Cortex of kidney (tissue), 1 donor: ENCODE measurements at places on chromosomes 3 and 15.

DNA sequence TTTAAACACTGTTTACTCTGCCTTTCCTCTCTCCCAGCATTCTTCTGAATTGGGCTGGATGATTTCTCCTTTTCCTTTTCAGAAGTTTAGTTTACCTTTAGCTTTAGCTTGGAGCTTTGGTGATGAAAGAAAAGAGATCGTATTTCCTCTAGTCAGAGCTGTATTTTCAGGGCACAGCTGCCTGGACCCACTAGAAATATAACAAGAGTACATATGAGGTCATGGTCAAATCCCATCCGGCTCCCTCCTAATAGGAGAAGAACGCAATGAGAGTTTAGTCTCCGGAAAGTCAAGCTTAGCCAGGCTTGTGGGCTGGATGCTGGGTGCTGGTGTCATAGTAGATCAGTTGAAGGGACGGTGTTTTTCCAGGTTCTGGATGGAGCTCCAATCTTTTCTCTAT lies 177.1 kb upstream of the PFN2 start:
- no peak for DNase-seq

DNA sequence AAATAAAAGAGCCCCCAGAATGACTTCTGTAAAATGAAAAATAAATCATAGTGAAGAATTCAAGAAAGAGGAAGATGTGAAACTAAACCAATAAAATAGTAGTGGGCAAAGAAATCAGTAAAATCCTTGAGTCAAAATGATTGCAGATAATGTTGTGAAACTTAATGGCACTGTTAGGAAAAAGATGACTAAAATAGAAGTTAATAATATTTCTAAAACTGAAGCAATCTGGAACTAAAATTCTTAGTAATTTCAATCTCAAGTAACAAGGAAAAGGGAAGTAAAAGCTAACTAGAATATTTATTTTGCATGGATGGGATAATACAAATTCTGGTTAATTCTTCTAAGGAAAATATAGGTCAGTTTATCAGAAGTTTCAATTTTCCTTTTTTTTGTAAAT lies 84.6 kb downstream of the TMCO5A start:
- no peak for DNase-seq

DNA sequence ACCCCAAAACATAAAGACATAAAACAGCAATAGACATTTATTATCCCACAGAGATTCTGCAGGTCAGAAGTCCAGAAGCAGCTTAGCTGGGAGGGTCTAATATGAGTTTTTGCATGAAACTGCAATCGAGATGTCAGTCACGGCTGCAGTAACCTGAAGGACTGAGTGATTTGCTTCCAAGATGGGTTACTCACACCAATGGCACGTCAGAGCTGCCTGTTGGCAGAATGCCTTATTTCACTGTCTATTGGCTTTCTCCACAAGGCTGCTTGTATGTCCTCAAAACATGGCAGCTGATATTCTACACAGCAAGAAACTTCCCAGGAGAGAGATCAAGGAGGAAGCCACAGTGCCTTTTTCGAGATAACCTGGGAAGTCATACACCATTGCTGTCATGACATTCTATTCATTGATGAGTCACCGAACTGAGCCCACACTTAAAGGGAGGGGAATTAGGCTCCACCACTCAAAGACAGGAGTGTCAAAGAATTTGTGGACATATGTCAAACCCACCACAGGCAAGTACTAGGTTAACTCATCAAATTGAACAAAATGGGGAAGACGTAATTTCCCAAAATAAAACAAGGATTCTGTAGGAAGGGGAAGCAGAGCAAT lies 122.2 kb downstream of the SYNPR start:
- no peak for DNase-seq

DNA sequence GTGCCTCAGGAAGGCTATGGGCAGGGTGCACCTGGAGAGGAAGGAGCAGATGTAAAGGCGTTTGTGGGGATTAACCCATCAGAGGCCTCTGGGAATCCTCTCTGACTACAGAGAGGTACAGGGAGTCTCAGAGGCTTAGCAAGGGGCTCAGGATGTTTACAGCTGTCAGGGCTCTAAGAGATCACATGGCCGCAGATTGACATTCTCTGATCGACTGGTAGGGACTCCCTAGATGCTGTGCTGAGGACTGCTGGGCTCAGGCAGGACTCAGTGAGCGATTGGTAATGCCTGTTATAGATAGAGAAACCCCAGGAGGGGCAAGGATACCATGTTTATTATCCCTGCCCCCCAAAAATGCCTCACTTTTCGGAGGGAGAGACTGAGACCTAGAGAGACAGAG lies 103.5 kb downstream of the CORO2B start:
- DNase-seq, result no peak

GRCh38 chr3:17181413-17181907 lies 296.7 kb downstream of the PLCL2 start:
- DNase-seq, result no peak

- DNase-seq, result no peak
Measured at GRCh38 chr15:79682285-79682684, 214.5 kb downstream of the MTHFS start.

GRCh38 chr3:14787630-14788029 lies 31.1 kb upstream of the FGD5 start:
- DNase-seq, result no peak

DNA sequence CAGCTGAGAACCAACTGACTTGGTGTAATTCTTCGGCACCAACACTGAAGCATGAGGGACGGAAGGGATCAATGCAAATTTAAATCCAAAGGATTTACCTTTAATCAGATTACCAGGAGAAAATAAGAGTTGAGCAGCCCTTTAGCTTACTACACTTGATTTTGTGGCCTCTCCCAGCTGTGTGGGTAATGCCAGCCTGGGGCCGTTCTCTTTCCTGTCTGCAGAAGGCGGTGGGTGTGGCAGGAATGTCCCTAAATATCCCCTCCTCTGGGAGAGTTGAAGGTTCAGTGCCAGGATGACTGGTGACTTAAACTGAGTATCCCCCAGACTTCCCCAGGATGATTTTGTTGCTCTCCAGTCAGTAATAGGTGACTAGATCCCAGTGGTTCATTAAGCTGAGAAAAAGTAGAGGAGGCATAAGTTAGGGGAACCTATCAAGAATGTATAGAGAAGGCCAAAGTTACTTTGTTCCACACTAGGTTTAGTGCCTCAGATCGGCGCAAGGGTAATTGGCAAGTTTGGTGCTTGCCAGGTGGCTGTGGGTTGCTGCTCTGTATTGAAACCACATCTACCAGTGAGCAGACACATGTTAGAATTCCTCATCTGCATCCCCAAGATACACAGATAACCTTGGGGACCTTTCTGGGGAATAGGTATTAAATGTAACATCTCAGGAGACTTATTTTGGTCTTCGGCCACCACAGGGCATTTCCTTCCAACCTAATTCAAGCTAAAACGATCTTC lies 23.1 kb downstream of the MAPKBP1 start:
- DNase-seq, result no peak

DNA sequence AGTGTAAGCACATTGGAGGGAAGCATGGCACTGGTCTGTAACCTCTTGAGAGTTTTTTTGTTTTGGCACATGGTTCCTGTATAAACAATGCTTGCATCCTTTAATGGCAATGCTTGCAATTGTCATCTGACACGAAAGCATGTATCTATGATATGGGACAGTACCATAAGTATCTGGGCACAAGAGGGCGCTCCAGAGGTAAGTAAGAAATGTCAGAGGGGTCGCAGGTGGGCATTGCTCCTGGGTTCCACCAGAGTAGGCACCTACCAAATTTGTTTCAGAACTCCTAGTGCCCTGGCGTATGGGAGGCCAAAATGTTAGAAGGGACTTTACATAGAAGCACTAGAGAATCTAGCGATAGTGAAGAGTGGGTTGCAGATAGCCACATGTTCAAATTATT lies 58.7 kb upstream of the BCHE start:
- no peak for DNase-seq

GRCh38 chr3:169914321-169914720 lies 2.9 kb downstream of the SAMD7 start:
- no peak for DNase-seq

DNA sequence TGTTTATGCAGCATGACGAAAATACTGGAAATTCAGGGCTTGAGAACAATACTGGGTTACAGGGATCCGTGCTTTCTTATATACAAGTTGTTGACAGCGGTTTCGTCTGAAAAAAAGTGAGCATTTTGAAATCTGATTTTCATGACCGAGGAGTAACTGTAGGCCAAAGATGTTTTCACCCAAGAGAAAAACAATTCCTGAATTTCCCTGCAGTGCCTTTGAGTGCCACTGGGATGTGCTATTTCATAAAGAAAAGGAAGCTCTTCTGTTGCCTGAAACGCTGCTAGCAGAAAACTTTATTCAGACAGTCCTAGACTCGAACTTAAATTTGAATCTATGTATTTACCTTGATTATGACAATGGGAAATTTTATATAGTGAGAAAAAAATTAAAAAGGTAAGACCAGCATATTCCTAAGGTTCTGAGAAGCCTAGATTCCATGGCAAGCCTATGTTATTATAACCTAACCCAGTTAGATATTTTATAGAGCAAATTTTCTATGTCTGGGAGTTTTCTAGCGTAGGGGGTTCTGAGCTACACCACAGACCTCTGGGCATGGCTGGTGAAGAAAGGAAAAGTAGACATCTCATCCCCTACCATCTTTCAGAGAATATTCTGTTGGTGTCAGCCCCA lies 30.2 kb downstream of the KCNAB1 start:
- no peak for DNase-seq

DNA sequence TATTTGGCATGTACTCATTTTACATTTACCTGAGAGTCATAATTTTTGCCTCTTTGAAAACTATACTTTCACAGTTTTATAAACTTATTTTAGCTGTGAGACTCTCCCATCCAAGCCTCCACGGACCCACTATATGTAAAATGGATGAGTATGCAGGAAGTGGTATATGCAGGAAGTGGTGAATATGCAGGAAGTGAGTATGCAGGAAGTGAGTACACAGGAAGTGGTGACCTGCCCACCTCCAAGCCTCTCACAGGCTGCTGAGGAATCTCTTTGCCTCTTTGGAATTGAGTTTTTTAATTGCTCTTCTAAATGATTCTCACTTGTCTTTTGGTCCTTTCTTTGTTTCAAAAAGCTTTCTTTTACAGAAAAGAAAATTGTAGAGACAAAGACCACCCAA lies 85.2 kb downstream of the KBTBD8 start:
- no peak for DNase-seq

DNA sequence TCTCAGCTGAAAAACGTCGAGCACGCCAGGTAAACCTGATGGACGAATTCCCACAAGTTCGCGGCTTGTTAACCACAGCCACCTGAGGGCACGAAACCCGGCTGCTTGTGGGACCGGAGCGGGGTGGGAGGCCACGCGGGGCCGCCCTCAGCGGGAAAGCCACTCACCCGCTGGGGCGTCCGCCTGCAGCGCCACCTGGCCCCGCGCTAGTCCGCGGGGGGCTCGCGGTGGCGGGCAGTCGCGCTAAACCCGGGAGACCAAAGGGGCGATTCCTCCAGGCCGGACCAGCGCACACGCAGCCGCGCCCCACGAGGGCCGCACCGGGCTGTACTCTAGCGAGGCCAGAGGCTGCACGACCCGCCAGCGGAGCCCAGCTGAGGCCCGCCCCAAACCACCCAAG lies 15.7 kb upstream of the CFAP161 start:
- no peak for DNase-seq

DNA sequence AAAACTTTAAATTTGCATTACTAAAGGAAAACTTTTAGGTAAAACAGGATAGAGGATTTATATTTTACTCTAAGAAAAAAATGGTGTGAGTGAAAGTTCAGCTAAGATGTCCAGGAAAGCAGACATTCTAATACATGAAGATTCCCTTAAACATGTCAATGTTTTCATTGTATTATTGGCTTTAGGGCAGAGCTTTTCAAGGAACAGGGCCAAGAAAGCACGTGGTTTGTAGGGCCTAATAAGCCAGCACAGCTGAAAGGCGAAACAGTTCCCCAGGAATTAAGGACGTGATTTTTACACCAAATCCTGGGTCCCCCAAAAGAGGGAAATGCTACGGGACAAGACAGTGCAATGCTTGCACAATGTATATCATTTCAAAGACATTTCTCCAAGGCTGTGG lies 48.6 kb upstream of the MKRN3 start:
- no peak for DNase-seq

GRCh38 chr3:23611737-23612295 lies 193.9 kb upstream of the UBE2E1 start:
- no peak for DNase-seq

GRCh38 chr3:14377838-14378169 lies 24.6 kb upstream of the SLC6A6 start:
- DNase-seq, result no peak

GRCh38 chr15:55740981-55741832 lies 1.7 kb downstream of the PRTG start:
- no peak for DNase-seq

DNA sequence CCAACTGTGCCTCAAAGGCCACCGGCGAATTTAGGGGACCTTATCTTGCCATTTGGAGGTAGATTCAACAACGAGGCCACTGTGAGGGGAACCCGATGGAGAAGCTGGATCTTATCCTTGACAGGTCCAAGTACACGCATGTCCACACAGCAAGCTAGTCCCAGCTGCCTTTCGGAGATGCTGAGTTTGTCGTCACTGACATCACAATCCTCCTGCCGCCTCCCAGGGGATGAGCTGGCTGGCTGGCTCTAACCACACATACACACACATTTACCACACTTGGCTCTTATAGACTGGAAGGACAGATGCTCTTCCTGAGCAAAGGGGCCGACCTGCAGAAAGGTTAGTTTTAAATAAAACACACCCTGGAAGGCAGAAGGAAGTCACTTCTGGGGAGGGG lies 176.3 kb downstream of the STT3B start:
- no peak for DNase-seq

DNA sequence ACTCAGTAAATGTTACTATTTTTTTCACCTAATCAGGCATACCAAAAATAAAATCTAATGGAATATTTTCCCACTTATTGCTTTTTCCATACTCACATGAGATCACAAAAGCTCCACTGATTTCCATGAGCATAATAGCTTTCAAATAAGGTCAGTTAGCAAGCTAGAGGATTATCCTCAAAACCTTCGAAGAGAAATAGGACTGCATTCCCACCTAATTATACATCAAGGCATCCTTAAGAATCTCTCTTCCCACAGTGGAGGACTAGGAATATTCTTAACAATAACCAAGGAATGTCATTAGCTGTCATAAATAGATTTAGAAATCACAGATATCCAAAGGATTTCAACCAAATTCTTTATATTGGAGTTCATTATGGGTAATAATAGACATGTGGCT lies 127.9 kb upstream of the STT3B start:
- no peak for DNase-seq

GRCh38 chr3:125440559-125440955 lies 65.4 kb upstream of the ZNF148 start:
- DNase-seq, result no peak

GRCh38 chr3:100759159-100759558 lies 49.9 kb downstream of the TFG start:
- no peak for DNase-seq

DNA sequence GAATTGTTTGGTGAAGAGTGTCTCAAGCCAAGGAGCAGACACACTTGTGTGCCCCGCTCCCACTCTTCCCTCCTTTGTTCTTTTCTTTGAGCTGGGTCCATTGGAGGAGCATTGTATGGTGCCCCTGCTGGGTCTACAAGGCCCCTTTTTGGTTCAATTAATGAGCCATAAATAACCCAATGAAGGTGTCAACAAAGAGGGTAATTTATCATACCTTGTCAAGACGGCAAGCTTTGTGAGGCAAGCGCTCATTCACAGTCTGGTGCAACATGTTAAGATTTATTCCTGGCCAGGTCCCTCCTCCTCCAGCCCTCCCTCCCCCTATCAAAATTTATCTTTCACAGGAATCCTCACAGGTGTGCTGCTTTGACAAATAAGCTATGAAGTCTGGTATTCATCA lies 300.1 kb downstream of the RORA start:
- DNase-seq, result no peak
